IPS DF 19.7 (cell line): ENCODE measurements at places on chromosomes 2 and 18.

GRCh38 chr2:145161656-145162055, 641.7 kb upstream of the ZEB2 start:
- no peak for DNase-seq

- DNase-seq: no peak
Measured at GRCh38 chr2:38875227-38875575, 533 bp downstream of the DHX57 start.

GRCh38 chr2:60423505-60423904, 129.9 kb downstream of the BCL11A start:
- no peak for DNase-seq

- DNase-seq: no peak
Measured at GRCh38 chr2:53438100-53438499, 329.5 kb upstream of the CHAC2 start.

- no peak for DNase-seq
Measured at GRCh38 chr2:27390822-27391679, 10.5 kb upstream of the ZNF513 start.

DNA sequence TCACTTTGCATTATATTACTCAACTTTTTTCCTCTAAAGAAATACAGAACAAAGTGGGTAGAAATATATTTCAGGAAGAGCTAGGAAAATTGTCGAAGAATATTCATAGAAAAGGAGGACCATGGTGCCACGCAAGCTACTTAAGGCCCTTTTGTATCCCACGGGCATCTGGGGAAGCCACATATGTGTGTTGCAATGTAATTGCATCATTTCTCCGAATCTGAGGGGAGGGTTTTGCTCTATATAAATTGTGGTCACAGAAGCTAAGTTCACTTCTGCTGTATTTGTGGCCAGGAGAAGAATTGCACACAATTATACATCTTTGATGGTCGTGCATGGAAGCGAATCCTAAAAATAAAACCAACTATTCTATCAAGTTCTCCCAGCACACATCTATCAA, 360.3 kb downstream of the IRS1 start:
- DNase-seq: no peak

- DNase-seq: no peak
Measured at GRCh38 chr2:238710032-238710735, 137.7 kb upstream of the TWIST2 start.

GRCh38 chr2:126790987-126791780, 107.5 kb upstream of the TEX51 start:
- DNase-seq: no peak

GRCh38 chr2:151654085-151654484, 80.2 kb downstream of the NEB start:
- DNase-seq: no peak

GRCh38 chr2:17749753-17750438, 3.7 kb downstream of the SMC6 start:
- DNase-seq: no peak

DNA sequence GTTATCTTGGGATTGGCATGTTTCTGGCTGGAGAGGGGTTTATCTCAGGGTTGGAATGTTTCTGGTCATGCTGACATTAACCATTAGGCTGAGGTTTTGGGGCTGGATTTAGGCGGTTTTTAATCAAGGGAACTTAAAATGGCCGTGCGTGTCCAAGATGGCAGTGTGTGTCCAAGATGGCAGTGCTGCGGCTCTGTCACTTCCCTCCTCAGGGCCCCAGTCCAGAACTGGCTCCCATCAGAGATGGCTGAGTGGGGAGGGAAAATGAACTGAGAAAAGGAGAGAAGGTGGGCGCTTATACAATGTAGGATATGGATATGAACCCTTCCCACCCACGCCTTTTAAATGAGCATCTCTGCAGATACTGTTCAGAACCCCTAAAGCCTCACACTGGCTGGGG, 175.5 kb upstream of the MYT1L start:
- DNase-seq: no peak

GRCh38 chr2:60023256-60023985, 530.0 kb downstream of the BCL11A start:
- no peak for DNase-seq

GRCh38 chr2:97935719-97936161, 60.0 kb downstream of the TMEM131 start:
- DNase-seq: no peak

GRCh38 chr18:10076502-10077030, 162.8 kb downstream of the VAPA start:
- DNase-seq: no peak

DNA sequence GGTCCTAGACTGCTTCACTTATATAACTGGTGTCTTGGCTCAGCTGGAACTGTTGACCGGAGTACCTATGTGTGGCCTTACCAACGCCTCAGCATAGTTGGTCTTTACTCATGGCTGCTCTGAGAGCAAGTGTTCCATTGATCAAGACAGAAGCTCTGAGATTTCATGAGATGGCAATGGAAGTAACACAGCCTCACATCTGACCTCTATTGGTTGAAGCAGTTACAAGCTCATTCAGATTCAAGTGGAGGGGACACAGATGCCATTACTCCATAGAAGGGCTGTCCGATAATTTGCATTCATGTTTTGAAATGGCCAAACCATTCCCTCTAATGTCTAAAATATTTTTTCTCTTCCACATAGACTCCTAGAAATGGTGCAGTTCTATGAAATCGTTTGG, 46.4 kb upstream of the STK39 start:
- DNase-seq: no peak

DNA sequence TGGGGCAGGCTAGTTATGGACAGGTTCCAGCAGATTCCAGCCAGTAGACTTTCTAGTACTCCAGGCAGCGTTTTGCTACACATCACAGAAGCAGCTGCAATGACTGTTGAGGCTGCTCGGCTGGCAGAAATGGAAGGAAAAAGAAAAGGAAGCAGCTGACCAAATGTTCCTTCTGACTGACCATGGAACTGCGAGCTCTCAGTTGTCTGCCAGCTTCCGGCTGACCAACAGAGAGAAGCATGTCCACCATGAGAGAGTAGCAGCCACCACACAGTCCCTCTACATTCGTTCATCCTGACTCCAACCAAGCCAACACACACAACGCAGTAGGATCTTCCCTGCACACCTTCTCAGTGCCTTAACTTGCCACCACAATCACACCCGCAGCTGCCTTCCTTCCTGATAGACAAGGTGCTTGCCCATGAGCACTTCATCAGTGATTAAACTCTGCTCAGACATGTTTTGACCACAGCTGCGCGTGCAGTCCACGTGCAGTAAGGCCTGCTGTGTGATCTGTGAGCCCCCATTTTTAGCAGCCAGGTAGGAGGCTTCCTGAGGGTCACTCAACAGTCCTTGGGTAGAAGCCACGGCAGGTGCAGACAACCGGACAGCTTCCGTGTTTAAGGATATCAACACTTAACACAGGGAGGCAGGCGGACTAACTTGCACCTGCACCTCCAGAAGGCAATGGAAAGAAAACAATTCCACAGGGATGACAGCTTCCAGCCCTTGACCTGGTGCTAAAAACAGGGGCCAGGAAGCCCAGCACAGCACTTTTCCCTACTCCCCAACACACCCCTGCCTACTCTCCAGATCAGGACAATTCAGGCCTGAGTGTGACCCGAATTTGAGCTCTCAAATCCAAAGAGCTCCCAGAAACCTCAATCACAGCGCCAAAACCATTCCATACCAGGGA, 996 bp downstream of the TGFBRAP1 start:
- DNase-seq: no peak

DNA sequence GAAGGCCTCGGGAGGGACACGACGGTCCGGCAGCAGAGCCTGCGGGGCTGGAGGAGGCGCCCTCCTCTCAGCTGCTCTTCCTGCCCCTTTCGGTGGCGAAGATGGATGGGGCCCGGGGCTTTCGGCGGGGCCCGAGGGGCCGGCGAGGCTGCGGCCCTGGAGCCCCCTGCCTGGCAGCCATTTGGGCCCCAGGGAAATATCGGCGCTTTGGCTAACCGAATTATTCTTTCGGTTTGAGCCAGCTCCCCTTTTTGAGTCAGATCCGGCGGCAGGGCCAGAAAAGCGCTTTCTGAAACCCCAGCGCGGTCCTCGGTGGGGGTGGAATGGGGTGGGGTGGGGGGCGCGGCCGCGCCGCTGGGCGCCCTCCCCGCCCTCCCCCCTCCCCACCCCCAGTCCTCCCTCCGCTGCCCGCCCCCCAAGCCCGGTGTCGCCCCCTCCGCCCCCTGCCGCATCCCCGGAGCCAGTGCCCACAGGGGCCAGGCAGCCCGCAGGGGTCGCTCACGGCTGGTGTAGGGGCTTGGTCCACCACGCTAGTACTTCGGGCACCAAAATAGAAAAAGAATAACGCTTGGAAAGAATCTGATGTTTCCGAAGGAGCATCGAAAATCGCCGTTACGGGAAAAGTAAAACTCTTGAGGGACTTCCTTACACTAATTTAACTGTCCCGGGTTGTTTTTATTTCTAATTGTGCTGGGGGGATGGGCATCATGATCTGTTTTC, 9.1 kb upstream of the ARID5A start:
- DNase-seq: no peak

GRCh38 chr2:191315365-191315752, 70.2 kb downstream of the MYO1B start:
- DNase-seq: no peak

- no peak for DNase-seq
Measured at GRCh38 chr2:202344178-202344577, 31.9 kb upstream of the BMPR2 start.

DNA sequence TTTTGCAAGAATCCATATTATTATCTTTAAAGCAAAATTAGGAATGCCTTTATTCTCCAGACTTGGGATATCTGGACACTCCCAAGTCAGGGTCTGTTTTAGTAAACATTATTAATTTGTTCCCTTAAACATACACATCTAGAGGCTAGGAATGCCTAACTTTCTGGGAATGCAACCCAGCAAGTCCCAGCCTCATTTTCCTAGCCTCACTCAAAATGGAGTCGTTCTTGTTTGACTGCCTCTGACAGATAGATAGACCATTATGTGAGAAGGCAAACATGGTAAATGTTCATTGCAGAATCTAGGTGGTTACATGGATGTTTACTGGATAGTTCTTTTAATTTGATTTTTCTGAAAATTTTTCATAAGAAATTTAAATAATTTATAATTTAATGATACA, 270.1 kb upstream of the STON1 start:
- DNase-seq: no peak

GRCh38 chr2:190267302-190267701, 52.3 kb downstream of the HIBCH start:
- no peak for DNase-seq

GRCh38 chr2:157771234-157771633, 104.9 kb downstream of the ACVR1 start:
- no peak for DNase-seq

DNA sequence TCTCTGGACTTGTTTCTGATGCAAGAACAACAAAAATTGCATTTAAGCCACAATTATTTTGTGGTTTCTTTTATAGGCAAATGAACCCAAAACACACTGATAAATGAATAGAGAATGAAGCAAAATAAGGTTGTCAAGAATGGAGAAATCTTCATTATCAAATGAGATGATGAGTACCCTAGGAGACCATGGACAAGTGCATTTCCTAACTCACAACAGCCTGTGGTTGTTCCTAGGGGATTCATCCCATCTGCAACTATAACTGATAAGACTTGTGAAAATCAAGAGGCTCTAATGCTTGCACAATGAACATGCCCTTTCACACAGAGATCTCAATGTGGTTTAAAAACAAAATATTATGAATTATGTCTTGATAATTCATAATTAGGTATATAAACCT, 159.9 kb downstream of the PDE1A start:
- no peak for DNase-seq

DNA sequence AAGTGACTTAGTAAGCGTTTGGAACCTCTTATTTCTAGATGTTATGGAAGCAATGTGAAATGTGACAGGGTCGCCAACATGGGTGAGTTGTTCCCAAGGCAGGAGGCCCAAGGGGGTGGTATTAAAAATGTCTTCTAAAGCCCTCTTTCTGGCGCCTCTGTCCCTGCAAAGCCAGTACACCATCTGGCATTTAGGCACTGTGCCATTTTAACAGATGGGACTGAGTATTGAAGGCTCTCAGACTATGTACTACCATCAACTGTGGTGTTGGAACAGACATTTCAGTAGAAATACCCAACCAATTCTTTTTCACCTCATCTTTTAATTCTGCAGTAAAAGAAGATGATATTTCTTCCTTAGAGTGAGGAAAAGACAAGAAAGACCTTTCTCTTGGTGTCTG, 384.5 kb upstream of the MMADHC start:
- DNase-seq: no peak

- DNase-seq: no peak
Measured at GRCh38 chr2:120470041-120470965, 124.4 kb downstream of the INHBB start.

DNA sequence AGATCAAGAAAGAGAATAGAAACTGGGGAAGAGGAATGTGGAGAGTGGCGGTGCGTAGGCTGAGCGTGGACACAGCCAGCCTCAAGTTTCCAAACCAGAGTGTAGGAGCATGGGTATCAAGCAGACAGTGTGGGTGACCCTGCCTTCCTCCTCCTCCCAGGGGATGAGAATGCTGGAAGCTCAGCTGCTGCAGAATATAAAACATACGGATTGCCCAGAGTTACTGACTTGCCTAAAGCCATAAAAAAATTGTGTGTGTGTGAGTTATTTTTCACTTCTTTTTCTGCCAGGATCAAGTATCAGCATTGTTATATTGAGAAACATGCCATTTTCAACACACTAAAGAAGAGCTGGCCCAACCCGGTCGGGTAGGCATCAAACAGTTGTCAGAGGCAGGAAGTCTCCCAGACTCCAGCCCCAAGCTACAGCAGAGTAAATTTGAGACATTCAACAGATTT, 333.3 kb upstream of the ACVR2A start:
- DNase-seq: no peak

GRCh38 chr2:118539290-118539689, 308.2 kb downstream of the EN1 start:
- DNase-seq: no peak

DNA sequence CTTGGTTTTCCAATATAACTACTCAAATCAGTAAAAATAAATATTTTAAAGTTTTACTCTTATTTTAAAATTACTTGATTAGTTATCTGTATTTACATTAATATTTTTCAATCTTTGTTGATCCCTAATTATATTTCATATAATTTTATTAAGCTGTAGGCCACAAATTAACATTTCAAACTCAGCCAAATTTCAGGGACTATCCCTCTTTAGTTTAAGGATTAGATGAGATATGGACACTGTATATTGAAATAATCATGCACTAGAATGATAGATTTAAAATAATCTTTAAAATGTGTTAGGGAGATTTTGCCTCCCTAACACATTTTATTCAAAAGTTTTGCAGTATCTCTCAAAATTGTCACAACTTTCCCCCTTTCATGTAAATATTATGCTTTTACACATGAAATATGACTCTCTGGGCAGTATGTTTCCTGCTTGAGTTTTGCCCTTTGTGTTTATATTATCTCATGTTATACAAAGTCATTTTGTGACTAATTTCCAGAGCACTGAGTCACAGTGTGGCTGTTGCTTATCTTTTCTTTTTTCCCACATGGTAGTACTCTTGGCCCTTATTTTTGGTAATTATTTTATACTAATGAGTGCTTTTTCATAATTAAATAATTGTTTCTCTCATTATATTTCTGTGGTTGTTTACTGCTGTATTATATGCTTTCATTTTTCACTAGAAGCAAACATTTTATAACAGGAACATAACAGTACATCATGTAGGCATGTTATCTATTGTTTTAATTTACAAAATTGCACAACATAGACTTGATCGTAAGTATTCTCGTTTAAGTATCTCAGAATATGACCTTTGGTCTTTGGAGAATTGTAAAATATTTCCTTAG, 1.2 kb downstream of the TFPI start:
- no peak for DNase-seq
